ENCODE measurements at places on chromosomes 16 and 17. TPM values are rescaled to one million over a fixed set of nuclear protein-coding genes. Genes with fewer than 3 reads are reported as not detected.

UMOD gene
- total RNA-seq, result 637 TPM

CDH3 gene
- 46.4 TPM for total RNA-seq

EARS2 gene
- 53.1 TPM for total RNA-seq

UNK gene
- total RNA-seq, result 60.3 TPM

TBC1D3L gene
- total RNA-seq, result 4.8 TPM

TM4SF5 gene
- total RNA-seq, result 0.53 TPM

SMYD4 gene
- total RNA-seq, result 14.6 TPM

SULT1A4 gene
- total RNA-seq, result 0.88 TPM

NR1D1 gene
- total RNA-seq, result 5.3 TPM

TMIGD1 gene
- not detected for total RNA-seq

GPR179 gene
- total RNA-seq, result 0.06 TPM

SPATA32 gene
- total RNA-seq, result 0.12 TPM

TEX2 gene
- total RNA-seq, result 25.2 TPM

AATF gene
- 25.3 TPM for total RNA-seq

HEATR9 gene
- not detected for total RNA-seq

KRTAP4-9 gene
- total RNA-seq, result not detected

ALKBH5 gene
- 87.3 TPM for total RNA-seq

KRTAP17-1 gene
- total RNA-seq, result not detected

MATCAP1 gene
- total RNA-seq, result 50.2 TPM

MYLK3 gene
- total RNA-seq, result 15.2 TPM

DLX4 gene
- total RNA-seq, result not detected

NPTX1 gene
- total RNA-seq, result 0.99 TPM

GGT6 gene
- 15.0 TPM for total RNA-seq

INCA1 gene
- total RNA-seq, result 0.58 TPM

METRNL gene
- total RNA-seq, result 111 TPM

MILR1 gene
- total RNA-seq, result 6.5 TPM

WFIKKN2 gene
- 1.6 TPM for total RNA-seq
